Esophagus squamous epithelium (tissue), 5 donors: ENCODE measurements at places on chromosomes 12 and 14.

DNA sequence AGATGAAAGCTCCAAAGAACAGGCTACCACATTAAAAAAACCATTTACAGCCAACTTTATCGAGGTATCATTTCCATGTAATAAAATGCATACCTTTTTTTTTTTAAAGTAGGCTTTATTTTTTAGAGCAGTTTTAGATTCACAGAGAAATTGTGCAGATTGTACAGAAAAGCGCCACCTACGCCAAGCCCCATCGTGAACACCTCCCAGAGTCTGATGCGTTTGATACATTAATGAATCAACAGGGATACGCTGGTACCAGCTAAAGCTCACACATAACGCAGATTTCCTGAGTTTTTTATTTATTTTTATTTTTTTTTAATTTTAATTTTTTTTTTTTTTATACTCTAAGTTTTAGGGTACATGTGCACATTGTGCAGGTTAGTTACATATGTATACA is 129.9 kb downstream of the KIF26A start:
- no peak for DNase-seq
- H3K36me3 ChIP-seq = no peaks in the 10 kb centered on the region
- no peaks in the 10 kb centered on the region for H3K27me3 ChIP-seq
- no peak overlapping the region for H3K4me3 ChIP-seq
- H3K4me1 ChIP-seq = no peaks in the 10 kb centered on the region

- no peak for DNase-seq
- no peaks in the 10 kb centered on the region for H3K27me3 ChIP-seq
- peaks cover 10% of the 10 kb centered on the region for H3K4me1 ChIP-seq
- no peaks in the 10 kb centered on the region for H3K36me3 ChIP-seq
- peak overlapping the region; percentile 19 for H3K27ac ChIP-seq
Observed at GRCh38 chr12:44847888-44848702, 28.0 kb downstream of the NELL2 start.

- H3K36me3 ChIP-seq = peaks cover 3% of the 10 kb centered on the region
- no peak overlapping the region for H3K4me3 ChIP-seq
- H3K27ac ChIP-seq = no peak overlapping the region
- peaks cover 13% of the 10 kb centered on the region for H3K4me1 ChIP-seq
Observed at GRCh38 chr12:121453629-121454028, 53.7 kb downstream of the RNF34 start.

- H3K4me1 ChIP-seq = no peaks in the 10 kb centered on the region
- H3K4me3 ChIP-seq = no peak overlapping the region
- H3K27ac ChIP-seq = no peak overlapping the region
- H3K27me3 ChIP-seq = no peaks in the 10 kb centered on the region
- H3K36me3 ChIP-seq = no peaks in the 10 kb centered on the region
- no peak for DNase-seq
Observed at GRCh38 chr12:29273178-29273843, 107.7 kb downstream of the ERGIC2 start.

DNA sequence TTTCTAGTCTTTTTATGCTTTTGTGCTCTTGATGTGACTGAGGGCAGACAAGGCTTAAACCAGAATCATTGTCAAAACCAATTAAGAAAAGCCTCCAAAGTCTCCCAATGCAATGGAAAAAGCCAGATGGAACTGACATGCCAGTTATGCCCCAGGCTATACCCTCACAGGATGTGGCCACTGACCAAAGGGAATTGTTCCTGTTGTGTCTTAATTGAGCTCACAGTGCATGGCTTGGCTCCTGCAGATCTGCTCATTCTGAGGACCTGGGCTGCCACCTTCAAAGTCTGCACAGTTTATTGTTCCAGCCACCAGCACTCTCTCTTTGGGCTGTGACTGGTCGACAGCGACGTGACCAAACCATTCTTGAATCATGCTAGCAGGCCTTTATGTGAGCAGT is 17.1 kb upstream of the BICD1 start:
- H3K4me3 ChIP-seq = no peak overlapping the region
- no peaks in the 10 kb centered on the region for H3K36me3 ChIP-seq
- H3K27ac ChIP-seq = no peak overlapping the region
- no peak for DNase-seq
- H3K27me3 ChIP-seq = no peaks in the 10 kb centered on the region

GRCh38 chr14:90850487-90850886 is 34.3 kb upstream of the TTC7B start:
- H3K4me3 ChIP-seq = no peak overlapping the region
- H3K27me3 ChIP-seq = no peaks in the 10 kb centered on the region
- H3K4me1 ChIP-seq = no peaks in the 10 kb centered on the region
- H3K27ac ChIP-seq = no peak overlapping the region
- no peak for DNase-seq

GRCh38 chr12:22733756-22734155 is 108.8 kb downstream of the ETNK1 start:
- H3K27ac ChIP-seq = no peak overlapping the region
- H3K4me3 ChIP-seq = no peak overlapping the region
- no peaks in the 10 kb centered on the region for H3K36me3 ChIP-seq
- no peaks in the 10 kb centered on the region for H3K27me3 ChIP-seq
- no peak for DNase-seq

DNA sequence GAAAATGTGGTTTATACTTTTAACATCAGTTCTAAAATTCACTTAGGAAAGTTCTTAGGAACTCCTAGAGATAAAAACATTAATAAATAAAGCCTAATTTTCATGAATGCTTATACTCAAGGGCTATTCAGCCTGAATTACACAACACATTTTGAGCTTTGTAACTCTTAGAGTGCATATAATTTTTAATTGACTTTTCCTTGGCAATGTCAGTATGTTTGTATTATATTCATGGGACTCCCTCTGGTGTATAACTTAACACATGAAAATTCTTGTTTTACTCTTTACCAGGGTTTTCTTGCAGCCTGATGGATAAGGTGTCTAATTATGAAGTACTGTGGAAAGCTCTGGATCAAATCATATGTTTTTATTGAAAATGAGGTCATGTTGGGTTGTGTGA is 150.6 kb upstream of the HMGA2 start:
- no peaks in the 10 kb centered on the region for H3K36me3 ChIP-seq
- no peaks in the 10 kb centered on the region for H3K27me3 ChIP-seq
- H3K27ac ChIP-seq = no peak overlapping the region
- H3K4me3 ChIP-seq = no peak overlapping the region

DNA sequence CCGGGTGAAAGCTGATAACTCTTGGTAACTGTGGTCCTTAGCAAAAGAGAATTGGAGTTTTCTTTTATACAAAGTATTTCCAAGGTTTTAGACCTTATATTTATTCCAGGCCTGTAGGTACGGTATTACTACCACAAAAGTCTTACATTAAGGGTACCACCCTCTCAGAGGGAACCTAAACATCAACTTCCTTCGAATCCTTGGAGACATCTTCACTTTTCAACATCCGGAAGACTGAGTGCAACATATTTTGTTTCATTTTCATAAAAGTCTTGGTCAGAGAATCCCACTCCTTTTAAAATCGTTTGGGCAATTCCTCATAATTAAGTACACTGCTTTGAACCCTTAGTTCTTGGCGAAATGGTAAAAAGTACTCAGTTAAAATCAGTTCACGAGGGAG is 1.2 kb downstream of the CNOT2 start:
- peaks cover 3% of the 10 kb centered on the region for H3K36me3 ChIP-seq
- H3K4me3 ChIP-seq = peak overlapping the region; percentile 86
- H3K4me1 ChIP-seq = peaks cover 4% of the 10 kb centered on the region
- no peaks in the 10 kb centered on the region for H3K27me3 ChIP-seq
- peak overlapping the region; percentile 98 for H3K27ac ChIP-seq

DNA sequence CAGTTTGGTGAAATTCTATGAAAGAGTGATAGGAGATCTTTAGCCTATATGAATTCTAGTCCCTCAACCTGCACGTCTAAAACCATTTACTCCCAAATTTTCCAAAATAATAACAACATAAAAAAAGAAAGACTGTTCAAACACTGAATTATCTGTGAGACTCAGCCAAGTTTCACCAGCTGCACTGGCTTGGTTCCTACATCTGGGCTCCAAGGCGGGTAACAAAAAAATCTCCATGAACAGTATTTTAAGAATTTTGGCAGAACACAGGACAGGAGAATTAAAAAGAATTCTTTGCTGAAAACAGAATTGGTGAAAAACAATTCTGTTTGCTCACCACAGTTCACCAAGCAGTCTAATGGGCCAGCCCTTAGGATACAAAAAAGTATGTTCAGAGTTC is 536.8 kb upstream of the ATP2B1 start:
- no peak for DNase-seq
- no peaks in the 10 kb centered on the region for H3K27me3 ChIP-seq
- H3K4me1 ChIP-seq = peaks cover 23% of the 10 kb centered on the region
- no peak overlapping the region for H3K27ac ChIP-seq

- no peak for DNase-seq
- no peaks in the 10 kb centered on the region for H3K36me3 ChIP-seq
- H3K27me3 ChIP-seq = no peaks in the 10 kb centered on the region
- H3K4me3 ChIP-seq = peak overlapping the region; percentile 41
- H3K4me1 ChIP-seq = no peaks in the 10 kb centered on the region
Observed at GRCh38 chr12:62632411-62632918, 165.8 kb downstream of the MON2 start.
